ENCODE measurements at places on chromosomes 5 and 9. TPM values are rescaled to one million over a fixed set of nuclear protein-coding genes. Genes with fewer than 3 reads are reported as not detected.
A peak's percentile ranks its signal among the peaks of the same experiment; 100 is the strongest.

DNA sequence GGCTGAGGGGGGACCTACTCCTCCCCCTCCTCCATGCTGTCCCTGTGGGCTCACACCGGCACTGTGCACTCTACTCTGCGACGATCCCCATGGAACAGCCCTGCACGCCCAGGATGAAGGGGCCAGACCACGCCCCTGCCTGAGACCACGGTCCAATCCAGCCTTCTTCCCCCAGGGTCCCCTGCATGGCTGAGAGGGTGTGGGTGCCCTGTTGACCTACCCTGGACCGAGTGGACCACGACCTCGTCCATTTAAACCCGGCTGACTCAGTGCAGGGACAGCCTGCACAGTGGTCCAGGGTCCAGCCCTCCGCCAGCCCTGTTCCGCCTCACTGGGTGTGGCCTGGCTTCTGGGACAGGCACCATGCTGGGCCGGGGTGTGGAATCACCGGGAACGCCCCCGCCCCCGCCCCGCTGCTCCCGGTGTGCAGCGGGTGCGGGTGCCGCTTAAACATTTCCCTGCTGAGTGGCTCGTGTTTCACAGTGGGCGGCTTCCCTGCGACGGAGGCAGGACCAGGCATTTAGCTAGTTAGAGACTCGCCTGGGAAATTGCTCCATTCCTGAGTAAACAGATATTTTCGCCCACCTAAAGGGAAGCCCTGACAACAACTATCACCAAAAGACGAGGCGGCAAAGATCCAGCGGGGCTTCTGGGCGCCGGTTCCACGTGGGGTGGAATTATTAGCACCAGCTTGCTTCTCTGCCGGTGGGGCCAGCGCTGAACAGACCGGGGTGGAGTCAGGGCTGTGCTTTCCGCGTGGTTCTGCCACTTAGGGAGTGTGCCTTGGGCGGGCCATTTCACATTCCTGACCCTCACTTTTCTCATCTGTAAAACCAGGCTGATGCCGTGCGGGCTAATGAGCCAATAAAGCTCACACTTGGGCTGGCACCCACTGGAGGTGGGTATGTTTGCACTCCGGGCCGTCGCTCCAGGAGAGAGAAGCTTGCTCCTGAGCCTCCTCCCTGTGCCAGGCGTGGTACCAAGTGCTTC is 22.6 kb downstream of the DBH start:
- H3K4me3 ChIP-seq: no peak overlapping the region
- no peaks in the 10 kb centered on the region for H3K36me3 ChIP-seq
- peak; percentile 72 for ATAC-seq
- peaks cover 14% of the 10 kb centered on the region for H3K4me1 ChIP-seq
- H3K27ac ChIP-seq: no peak overlapping the region

DDX4 gene
- not detected for total RNA-seq

DNA sequence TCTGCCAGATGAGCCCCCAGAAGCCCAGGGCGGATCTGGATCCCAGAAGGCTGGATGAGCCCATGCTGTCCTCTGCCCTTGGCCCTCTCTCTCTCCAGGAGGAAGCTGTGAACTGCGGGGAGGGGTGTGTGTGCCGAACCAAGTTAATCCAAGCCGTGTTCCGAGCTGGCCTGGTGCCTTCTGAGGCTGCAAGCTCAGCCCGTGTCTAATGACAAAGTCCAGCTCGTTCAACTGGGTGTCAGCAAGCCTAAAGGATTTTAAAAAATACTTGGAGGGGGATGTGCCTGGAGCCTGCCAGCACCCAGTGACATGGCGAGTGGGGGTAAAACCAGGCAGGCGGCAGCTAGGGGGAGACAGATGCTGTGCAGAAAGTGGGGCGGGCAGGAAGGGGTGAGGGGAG is 8.0 kb downstream of the STC2 start:
- H3K27me3 ChIP-seq: peaks cover 1% of the 10 kb centered on the region
- peak overlapping the region; percentile 80 for H3K27ac ChIP-seq
- H3K4me3 ChIP-seq: no peak overlapping the region
- ATAC-seq: peak; percentile 53
- no peaks in the 10 kb centered on the region for H3K36me3 ChIP-seq

- H3K4me1 ChIP-seq: peaks cover 18% of the 10 kb centered on the region
- H3K27me3 ChIP-seq: no peaks in the 10 kb centered on the region
- no peaks in the 10 kb centered on the region for H3K36me3 ChIP-seq
- no peak overlapping the region for H3K27ac ChIP-seq
- no peak overlapping the region for H3K4me3 ChIP-seq
These were observed 148.7 kb downstream of the CDK5RAP2 start for GRCh38 chr9:120431268-120431667.

ADAMTS2 gene
- total RNA-seq: 21.5 TPM

DNA sequence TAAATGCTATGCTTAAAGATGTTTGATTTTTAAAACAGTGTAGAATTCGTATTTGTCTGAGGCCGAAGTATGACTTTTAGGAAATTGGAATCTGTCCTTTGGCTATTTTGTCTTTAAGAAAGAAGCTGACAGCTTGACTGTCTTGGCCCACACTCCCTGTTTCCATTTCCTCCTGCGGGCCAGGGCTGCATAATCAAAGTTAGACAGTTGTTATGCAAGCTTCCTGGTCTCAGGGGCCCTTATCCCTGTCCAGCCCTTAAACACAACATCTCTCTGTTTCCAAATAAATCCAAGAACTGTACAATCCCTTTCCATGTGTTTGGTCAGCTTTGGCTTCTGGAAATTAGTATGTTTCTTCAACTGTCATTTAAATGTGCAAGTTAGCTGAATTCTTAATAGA is 54.6 kb upstream of the ECM2 start:
- peak; percentile 94 for ATAC-seq
- H3K4me1 ChIP-seq: peaks cover 13% of the 10 kb centered on the region

GRCh38 chr9:110877374-110877773 is 160.9 kb downstream of the LPAR1 start:
- H3K27me3 ChIP-seq: no peaks in the 10 kb centered on the region
- no peaks in the 10 kb centered on the region for H3K36me3 ChIP-seq
- H3K4me1 ChIP-seq: no peaks in the 10 kb centered on the region
- no peak overlapping the region for H3K27ac ChIP-seq

- no peaks in the 10 kb centered on the region for H3K4me1 ChIP-seq
- H3K27me3 ChIP-seq: no peaks in the 10 kb centered on the region
- no peak for ATAC-seq
- H3K27ac ChIP-seq: no peak overlapping the region
- no peaks in the 10 kb centered on the region for H3K36me3 ChIP-seq
These were observed 270.2 kb upstream of the PDE4D start for GRCh38 chr5:60163762-60164161.

DNA sequence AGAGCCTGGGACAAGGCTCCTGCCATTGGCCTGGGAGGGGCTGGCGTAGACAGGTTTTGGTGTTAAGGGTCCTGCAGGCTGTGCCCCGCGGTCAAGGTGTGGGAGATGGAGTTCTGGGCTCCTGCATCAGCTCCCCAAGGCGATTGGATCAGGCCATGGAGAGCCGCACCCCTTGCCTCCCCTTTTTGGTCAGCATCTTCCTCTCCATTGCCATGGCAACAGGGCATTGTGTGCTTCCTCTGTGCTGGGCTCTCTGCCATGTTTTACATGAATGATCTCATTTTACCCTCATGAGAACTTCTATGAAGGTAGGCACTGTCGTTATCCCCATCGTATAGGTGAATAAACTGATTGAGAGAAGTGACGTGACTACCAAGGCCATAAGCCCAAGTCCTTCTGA is 344.3 kb upstream of the CLINT1 start:
- ATAC-seq: no peak
- H3K27ac ChIP-seq: no peak overlapping the region
- H3K4me1 ChIP-seq: no peaks in the 10 kb centered on the region
- H3K36me3 ChIP-seq: no peaks in the 10 kb centered on the region
- H3K27me3 ChIP-seq: no peaks in the 10 kb centered on the region

HDHD3 gene
- 31.3 TPM for total RNA-seq

GRCh38 chr9:92008041-92008440 is 58.0 kb upstream of the ROR2 start:
- H3K36me3 ChIP-seq: no peaks in the 10 kb centered on the region
- ATAC-seq: no peak
- no peak overlapping the region for H3K4me3 ChIP-seq
- H3K27ac ChIP-seq: no peak overlapping the region

PCDHB9 gene
- 1.9 TPM for total RNA-seq

DNA sequence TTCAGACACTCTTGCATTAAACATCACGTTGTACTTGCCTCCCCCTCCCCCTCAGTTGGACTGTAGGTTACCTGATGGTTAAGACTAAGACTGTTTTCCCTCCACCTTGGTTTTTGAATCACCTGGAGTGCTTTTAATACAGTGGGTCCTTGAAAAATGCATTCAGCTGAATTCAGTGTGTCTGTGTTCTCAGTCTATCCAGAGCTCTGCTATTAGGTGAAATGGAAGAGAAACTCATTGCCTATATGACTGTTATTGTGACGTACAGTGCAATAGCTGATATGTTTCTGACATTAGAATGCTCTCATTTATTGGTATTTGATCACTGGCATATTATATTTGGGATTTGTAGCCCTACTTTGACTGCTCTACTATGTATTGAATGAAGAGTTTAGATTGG is 108.5 kb downstream of the F2RL2 start:
- no peak overlapping the region for H3K4me3 ChIP-seq
- no peaks in the 10 kb centered on the region for H3K27me3 ChIP-seq
- no peak for ATAC-seq
- H3K27ac ChIP-seq: no peak overlapping the region
- H3K36me3 ChIP-seq: no peaks in the 10 kb centered on the region
- no peaks in the 10 kb centered on the region for H3K4me1 ChIP-seq

- H3K4me3 ChIP-seq: no peak overlapping the region
- H3K4me1 ChIP-seq: no peaks in the 10 kb centered on the region
- H3K27me3 ChIP-seq: peaks cover 99% of the 10 kb centered on the region
- H3K27ac ChIP-seq: no peak overlapping the region
- ATAC-seq: no peak
These were observed 35.7 kb downstream of the SLC6A3 start for GRCh38 chr5:1409381-1410110.

MRPS30 gene
- 56.5 TPM for total RNA-seq

DNA sequence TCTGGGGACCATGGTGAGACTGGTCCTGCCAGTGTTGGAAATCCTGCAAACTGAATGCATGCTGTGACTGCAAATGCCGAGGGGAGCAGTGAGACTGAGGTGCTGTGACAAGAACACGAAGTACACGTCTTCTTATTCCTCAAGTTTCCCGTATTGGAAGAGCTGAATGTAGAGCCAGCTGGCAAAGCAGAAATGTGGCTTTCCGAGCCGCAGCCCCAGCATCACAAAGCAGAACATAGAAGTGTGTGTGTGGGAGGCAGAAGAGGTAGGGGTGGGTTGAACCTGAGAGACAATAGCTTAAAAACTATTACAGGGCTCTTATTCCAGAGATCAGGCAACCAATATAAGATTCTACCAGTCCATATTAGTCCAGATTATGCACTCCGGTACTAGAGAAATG is 98.8 kb downstream of the CARTPT start:
- H3K36me3 ChIP-seq: no peaks in the 10 kb centered on the region
- no peak overlapping the region for H3K27ac ChIP-seq
- no peak for ATAC-seq
- H3K27me3 ChIP-seq: no peaks in the 10 kb centered on the region
- no peaks in the 10 kb centered on the region for H3K4me1 ChIP-seq

PIK3R1 gene
- 255 TPM for total RNA-seq

GRCh38 chr5:172113036-172113435 is 75.0 kb downstream of the STK10 start:
- no peaks in the 10 kb centered on the region for H3K4me1 ChIP-seq
- no peaks in the 10 kb centered on the region for H3K27me3 ChIP-seq
- peaks cover 25% of the 10 kb centered on the region for H3K36me3 ChIP-seq

DNA sequence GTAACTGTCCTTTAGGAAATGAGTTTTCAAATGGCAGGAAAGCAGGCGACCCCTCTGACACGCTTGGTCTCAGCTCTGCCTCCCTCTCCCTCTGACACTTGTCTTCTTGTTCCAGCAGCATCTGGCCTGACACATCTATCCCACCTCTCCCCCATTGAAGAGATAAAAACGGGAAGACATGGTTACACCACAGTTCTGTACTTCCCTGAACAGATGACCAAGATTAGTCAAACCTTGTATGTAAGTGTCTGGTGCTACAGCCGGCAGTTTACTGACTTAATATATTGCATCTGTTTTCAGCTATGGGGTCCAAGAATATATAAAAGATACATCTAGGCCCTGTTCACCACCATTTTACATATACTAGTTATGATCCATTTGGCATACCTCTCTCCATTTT is 29.6 kb upstream of the MLLT3 start:
- peaks cover 4% of the 10 kb centered on the region for H3K4me1 ChIP-seq
- no peak overlapping the region for H3K27ac ChIP-seq
- no peaks in the 10 kb centered on the region for H3K36me3 ChIP-seq
- no peaks in the 10 kb centered on the region for H3K27me3 ChIP-seq
- no peak for ATAC-seq

TRUB2 gene
- total RNA-seq: 5.9 TPM

DNA sequence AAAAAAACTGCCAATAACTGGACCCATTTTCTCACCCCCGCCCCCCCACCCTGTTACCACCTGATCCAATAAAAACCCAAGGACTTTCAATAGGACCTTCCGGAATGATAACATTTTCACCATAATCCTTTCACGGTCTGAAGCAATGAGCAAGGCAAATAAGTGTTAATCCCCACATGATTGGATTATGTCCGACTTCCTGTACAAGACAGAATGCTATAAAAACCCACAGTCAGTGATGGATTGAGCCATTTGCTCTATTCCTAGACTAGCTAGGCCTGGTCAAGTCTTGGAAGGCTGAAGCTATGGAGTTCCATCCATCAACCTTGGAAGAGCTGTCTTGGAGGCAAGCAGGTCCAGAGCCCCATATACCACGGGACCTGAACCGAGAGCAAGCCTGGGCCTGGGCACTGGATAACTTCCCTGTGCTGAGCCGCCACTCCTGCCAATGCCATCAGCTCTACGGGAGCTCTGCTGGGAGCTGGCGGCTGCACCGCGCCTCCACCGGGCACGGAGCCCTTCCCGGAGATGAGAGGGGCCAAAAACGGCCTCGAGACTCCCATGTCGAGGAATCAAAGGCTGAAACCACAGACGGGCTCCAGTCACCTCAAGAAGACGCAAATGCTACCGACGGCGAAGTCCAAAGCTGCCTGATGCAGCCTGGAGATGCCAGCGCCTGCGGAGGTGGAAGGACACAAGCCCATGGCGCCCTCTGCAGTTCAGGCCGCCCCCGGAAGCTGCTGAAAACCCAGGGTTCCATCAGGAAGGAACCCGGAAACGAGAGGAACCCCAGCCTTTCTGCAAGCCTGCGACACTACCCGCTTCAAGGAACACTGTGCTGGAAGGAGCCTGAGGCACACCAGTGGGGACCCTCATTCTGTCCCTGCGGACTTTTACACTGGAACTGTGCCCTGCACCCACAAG is 69.2 kb downstream of the ANXA2R start:
- no peaks in the 10 kb centered on the region for H3K4me1 ChIP-seq
- no peak overlapping the region for H3K27ac ChIP-seq
- H3K4me3 ChIP-seq: no peak overlapping the region
- ATAC-seq: no peak
- H3K27me3 ChIP-seq: peaks cover 29% of the 10 kb centered on the region

All from gastroesophageal sphincter (tissue), 4 donors.